ENCODE measurements at places on chromosomes 16 and 17.

- no peak for DNase-seq
These were observed 35.5 kb upstream of the PSMD7 start for GRCh38 chr16:74261068-74261467.

DNA sequence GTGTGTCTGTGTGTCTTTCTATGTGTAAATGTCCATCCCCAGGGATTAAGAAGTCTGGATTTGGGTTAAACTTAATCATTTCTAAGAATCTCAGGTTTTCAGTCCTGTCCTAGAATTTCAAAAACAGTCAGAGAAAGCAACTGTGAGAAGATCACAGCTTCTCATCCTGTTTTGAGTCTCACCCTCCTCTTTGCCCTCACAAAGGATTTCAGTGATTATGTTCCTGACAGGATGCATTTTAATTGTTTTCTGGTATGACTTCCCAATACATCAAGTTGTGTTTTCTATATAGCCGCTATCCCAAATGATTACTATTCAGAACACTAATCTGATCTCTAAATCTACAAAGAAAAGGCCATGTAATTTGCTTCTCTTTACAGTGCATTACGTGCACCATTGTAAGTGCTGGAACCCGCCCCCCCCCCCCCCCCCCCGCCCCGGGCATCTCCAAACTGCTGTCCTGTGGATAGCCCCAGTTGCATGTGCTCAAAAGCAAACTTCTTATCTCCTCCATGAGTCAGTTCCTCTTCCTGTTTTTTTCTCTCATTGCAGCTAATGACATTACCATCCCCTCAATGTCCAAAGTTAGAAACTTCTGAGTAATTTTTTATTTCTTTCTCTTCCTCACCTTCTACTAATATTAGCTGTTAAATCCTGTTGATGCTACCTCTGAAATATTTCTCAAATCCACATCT is 73.9 kb downstream of the CDH13 start:
- no peak for DNase-seq

GRCh38 chr16:16167927-16168326 is 55.4 kb downstream of the ABCC6 start:
- no peak for DNase-seq

DNA sequence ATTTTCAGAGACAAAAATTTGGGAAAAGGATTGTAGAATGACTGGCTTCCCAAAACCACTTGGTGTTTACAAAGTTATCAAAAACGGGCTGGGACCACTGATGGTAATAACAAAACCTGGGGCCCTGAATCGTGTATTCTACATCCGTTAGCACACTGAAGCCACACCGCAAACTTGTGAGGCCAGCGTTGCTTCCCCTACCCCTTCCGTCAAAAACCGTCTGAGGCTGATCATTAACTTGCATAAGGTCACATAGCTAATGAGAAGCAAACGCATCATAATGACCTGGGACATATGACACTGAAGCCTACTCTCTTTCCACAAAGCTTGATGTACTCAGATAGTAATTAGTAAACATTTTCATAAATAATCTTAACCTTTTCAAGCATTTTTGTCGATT is 704.3 kb downstream of the MAF start:
- no peak for DNase-seq
